ENCODE measurements at places on chromosomes 13 and 19.

GRCh38 chr19:32566246-32566830 lies 14.7 kb upstream of the PDCD5 start:
- no peak for DNase-seq

GRCh38 chr13:79671420-79671819 lies 190.5 kb downstream of the NDFIP2 start:
- DNase-seq, result no peak

- DNase-seq, result no peak
Measured at GRCh38 chr13:46168341-46168740, 13.6 kb downstream of the LCP1 start.

- DNase-seq, result no peak
Measured at GRCh38 chr13:32802159-32802558, 214.1 kb upstream of the KL start.

- DNase-seq, result no peak
Measured at GRCh38 chr19:49912965-49913685, 15.9 kb upstream of the ATF5 start.

- no peak for DNase-seq
Measured at GRCh38 chr19:40718774-40719391, 2.0 kb downstream of the ITPKC start.

DNA sequence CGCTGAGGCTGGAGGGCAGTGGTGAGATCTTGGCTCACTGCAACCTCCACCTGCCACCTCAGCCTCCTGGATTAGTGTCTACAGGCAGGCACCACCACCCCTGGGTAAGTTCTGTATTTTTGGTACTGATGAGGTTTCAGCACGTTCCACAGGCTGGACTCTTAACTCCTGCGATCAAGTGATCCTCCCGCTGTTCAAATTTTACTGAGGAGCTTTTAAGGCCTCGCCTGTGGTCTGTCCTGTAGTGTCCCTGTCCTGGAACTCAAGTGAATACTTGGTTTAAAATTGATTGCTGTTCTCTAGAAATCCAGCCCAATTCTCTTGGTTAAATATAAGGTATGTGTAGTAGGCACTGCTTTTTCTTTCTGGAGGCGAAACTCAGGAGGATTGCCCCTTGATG lies 65.2 kb downstream of the DPRX start:
- DNase-seq, result no peak

DNA sequence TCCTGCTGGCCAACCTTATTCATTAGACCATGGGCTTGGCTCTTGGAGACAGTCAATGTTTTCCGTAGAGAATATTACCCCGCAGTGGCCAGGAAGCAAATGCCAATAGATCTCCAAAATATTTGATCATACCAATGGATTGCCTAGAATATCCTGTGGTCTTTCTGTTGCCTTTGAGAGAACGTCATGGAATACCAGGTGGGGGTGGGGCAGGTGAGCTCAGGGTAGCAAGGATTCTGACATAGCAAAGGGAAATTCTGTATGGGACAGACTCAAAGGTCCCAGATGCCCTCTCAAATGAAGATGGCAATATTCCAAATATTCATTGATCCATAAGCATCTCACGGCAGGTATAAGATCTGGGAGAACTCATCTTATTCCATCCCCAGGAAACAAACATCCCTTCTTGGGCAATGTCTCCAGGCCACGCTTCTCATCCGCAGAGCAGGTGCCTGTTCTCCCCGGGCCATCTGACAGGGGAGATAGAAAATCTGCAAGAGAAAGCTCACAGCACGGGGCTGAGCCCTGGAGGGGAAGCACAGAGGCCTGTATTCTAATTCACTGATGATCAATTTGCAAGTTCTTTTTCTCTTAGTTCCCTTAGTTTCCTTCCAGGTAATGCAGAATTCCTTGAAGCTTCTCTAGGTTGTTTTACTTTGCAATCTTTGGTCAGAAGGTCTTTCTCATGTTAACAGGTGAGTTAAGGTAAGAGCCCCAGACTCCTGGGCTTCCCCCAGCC lies 69.6 kb upstream of the TSHZ3 start:
- no peak for DNase-seq

DNA sequence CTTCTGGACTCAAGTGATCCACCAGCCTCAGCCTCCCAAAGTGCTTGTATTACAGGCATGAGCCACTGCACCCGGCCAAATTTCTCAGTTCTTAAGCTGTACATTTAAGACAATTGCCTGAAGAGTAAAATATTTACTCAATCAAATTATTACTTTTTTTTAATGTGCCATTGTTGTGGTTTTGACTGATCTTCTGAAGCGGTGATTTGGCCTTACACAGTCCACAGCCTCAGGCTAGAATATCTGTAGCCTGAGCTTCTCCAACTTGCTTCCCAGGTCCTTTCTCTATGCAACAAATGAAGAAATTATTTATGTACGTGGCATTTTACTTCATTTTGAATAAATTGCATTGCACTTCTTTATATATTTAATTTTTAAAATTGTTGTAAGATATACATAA lies 281.3 kb downstream of the KLF5 start:
- DNase-seq, result no peak

DNA sequence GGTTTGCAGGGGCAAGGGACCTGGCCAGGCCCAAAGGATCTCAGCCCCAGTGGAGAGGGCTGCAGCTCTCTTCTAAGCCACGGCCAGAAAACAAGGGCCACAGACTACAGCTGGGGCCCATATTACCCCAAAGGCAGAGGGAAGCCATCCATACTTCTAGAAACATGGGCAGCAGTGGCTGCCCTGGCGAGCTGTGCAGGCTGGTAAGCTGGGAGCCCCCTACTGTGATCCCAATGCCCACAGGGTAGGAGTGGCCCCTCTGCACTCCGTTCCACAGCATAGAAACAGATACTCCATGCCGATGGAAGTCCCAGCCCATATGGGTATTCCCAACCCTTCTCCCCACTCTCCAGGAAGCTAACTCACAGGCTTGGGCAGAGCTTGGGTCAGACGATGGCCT lies 25.1 kb downstream of the VSTM2B start:
- no peak for DNase-seq

DNA sequence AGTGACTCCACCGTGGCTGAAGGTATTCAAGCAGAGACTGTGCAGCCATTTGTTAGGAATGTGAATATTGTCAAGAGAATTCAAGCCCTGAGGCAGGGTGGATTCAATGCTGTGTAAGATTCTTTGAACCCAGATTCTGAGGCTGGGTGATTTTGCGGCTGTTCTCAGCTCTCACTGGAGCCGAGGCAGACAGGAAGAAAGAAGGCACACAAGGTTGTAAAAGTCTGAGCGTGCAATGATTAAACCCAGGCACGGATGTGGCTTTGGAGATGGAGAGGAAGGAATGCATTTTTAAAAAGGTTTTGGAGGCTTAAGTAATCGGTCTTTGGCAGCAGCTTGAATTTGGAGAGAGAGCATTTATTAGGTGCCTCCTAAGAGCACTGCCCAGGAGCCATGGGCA lies 187.9 kb downstream of the KATNAL1 start:
- DNase-seq, result no peak

- no peak for DNase-seq
Measured at GRCh38 chr13:29548722-29549121, 46.8 kb downstream of the SLC7A1 start.

DNA sequence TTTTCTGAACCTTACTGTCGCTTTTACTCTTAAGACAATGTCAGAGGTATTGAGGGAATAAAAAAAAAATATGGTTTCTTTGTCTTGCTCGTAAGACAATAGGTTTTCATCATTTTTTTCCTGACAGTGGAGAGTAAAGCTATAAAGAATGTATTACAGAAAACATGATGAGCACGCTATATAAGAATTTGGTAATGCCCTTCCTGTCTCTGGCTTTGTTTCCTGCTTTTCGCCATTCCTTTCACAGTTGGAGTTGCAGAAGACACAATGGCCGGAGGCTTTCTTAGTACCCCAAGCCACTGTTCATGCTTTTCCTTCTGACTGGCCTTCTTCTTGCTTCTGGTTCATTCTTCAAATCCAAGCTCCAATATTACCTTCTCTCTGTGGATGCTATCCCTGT lies 101.0 kb upstream of the DACH1 start:
- no peak for DNase-seq

DNA sequence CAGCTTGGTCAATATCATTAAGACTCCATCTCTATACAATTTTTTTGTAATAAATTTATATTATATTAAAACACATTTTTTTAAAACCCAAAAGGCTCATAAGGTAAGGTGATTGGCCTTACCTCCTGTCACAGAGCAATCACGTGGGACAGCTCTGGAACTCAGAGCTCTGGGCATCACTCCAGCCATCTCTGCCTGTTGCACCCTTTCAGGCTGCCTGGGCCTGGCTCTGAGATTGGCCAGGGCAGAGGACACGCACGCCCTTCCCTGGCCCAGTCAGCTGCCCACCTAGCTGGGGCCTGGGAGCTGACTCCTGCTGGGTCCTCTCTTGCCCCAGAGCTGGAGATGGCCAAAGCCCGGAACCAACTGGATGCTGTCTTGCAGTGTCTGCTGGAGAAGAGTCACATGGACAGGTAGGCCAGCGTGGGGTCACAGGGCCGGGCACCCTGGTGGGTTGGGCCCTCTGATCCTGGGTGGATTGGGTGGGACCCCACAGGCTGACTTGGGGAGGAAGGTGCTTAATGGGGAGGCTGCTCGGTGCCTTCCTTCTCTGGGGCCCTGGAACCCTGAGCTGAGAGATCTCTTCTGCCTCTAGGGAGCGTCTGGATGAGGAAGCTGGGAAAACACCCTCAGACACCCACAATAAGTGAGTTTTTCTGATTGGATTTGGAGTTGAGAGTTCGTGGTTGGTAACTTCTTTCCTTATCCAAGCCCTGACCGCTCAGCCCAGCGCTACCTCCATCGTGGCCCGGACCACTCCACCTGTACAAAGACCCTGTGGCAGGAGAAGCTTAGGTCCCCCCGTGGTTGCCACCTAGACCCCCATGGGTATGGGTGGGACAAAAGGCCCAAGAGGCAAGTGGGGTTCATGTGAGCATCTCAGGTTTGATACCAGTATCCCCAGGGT lies 3.7 kb downstream of the LIN37 start:
- DNase-seq, result no peak

DNA sequence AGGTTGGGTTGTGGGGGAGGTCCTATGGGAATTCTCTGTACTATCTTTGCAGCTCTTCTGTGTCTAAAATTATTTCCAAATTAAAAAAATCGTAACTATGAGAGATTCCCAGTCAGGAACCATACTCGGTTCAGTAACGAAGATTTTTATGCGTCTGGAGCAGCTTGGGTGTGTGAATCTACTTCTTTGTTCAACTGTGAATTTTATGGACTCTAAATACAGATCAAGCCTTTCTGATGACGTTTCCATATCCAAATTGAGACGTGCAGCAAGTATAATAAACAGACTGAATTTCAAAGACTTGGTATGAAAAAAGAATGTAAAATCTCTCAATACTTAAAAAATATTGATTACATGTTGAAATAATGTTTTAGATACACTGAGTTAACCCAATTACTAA lies 30.9 kb downstream of the MLLT1 start:
- DNase-seq, result no peak

GRCh38 chr19:15123900-15124299 lies 16.7 kb downstream of the SYDE1 start:
- no peak for DNase-seq

GRCh38 chr13:27574661-27575060 lies 45.7 kb downstream of the LNX2 start:
- no peak for DNase-seq

DNA sequence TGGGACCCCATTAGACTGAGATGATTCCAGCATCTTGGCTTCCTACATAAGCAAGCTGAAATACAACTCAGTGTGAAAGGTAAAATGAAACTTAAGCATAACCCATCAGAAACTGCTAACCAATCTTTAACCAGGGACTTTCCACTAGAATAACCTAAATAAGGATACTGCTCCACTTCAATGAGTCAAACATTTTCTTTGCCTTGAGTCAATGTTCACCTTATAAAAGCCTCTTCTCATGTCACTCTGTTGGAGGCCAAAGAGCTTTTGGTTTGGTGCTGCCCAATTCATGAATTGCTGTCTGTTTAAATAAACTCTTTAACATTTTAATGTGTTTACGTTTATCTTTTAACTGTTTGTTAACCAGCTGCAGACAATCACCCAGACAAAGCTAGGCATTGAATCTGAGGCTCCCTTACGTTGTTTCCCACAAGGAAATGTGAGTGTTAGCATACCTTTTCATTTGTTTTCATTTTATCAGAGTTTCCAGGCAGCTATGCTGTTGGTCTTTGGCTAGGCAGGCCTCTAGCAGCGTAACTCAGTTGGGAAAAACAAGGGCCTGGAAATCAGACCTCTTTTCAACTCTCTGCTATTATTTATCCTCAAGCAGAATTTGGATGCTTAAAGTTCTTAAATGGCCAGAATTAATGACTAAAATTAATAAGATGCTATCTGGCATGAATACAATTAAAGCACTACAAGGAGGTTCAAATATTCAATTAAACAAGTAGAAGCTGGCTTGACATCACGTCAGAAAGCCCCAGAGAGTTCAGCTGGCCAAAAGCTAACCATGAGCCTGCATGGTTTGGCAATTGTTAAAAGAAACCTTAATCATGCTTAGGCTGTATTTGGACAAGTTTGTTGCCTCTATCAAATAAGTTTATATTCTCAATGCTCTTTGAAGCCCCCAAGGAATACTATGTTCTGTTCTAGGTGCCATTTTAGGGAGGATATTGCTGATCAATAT lies 200.2 kb downstream of the DCLK1 start:
- no peak for DNase-seq

GRCh38 chr19:39974377-39975155 lies 3.6 kb downstream of the PSMC4 start:
- no peak for DNase-seq

DNA sequence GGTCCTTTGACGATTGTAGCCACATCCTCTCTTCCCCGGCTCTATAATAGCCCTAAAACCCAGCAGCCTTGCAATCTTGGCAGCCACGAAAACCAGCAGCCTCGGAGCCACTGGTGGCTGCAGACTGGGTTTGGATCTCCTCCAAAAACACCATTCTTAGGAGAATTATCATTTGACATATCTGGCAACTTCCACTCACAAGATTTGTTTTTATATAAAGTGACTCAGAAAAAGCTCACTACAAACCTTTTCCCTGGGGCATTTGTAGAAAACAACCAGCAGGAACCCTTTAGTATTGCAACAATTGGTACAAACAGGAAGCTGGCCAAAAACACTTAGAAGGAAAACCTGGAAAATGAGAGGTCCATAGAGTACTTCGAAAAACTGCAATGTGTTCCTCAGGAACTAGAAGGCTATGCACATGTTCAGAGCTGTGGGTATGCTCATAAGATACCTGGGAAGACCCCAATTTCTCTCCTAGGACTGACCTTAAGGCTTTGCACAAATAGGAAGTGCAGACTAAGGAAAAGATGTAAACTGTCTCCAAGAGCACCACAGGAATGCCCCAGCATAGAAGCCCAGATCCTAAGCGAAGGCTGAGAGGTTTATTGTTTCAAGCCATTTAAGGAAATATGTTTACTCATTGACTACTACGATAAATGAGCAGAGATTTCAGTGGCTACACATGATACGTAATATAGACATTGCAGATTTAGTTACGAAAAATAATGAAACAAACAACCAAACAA lies 71.2 kb downstream of the MYO16 start:
- no peak for DNase-seq

DNA sequence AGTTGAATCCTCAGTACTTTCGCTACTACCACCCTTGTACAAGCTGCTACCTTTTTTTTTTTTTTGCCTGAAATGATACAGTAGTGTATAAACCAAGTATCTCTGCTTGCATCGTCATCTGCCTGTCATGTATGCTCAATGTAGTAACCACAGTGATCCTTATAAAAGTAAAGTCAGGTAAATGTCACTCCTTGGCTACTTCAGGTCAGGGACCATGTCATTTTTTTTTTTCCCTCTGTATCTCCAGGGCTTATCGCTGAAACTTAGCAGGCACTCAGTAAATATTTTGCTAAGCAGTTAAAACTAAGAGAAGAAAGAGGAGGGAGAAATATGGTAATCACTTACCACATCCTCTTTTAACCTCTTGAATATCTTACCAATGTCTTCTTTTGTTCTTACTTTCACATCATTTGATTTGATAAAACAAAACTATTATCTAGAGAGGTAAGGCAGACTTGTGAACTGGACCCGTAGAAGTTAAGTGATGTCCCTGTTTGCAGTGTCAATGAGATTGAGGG lies 96.8 kb upstream of the KLF12 start:
- no peak for DNase-seq

All from GM12891 (cell line).